ENCODE measurements at places on chromosomes 13 and 19. TPM values are rescaled to one million over a fixed set of nuclear protein-coding genes. Genes with fewer than 3 reads are reported as not detected.

The ADGRE2 gene
- total RNA-seq, result 0.16 TPM

The POU4F1 gene
- under 0.01 TPM for total RNA-seq

The R3HDM4 gene
- 31.4 TPM for total RNA-seq

The LIN37 gene
- 8.3 TPM for total RNA-seq

The KIR2DL4 gene
- total RNA-seq, result not detected

The ZSWIM9 gene
- 2.8 TPM for total RNA-seq

The SERTM1 gene
- 3.7 TPM for total RNA-seq

The SYT3 gene
- 17.0 TPM for total RNA-seq

The SUGP1 gene
- total RNA-seq, result 14.5 TPM

The SULT2A1 gene
- total RNA-seq, result not detected

GRCh38 chr19:3986260-3987041 is 1.2 kb upstream of the EEF2 start:
- DNase-seq, result peak; percentile 60

DNA sequence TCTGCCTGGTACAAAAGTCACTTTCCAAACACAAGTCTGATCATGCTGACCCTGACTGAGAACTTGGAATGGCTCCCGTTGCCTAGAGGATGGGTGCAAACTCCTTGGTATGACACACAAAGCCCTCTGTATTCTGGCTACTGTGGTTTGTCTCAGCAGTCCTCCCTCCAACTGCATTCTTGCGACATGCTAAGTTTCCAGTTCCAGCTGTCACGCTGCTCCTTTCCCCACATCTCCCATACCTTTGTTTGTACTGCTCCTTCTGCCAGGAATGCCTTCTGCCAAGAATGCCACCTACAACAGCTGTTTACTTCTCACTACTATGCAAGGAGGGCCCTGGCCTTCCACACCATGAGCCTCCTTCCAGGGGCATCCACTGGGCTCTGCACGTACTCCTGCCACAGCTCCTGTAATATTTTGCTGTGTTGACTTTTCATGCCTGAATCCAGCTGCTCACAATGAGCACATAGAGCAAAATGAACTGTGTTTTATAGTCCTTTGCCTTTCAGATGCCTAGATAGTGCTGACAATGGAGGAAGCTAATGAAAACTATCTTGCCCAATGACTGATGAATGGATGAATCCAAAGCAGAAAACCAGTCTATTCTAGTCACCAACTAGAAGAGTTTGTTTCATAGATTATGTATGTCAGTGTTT is 543.7 kb downstream of the EFNB2 start:
- no peak for DNase-seq

DNA sequence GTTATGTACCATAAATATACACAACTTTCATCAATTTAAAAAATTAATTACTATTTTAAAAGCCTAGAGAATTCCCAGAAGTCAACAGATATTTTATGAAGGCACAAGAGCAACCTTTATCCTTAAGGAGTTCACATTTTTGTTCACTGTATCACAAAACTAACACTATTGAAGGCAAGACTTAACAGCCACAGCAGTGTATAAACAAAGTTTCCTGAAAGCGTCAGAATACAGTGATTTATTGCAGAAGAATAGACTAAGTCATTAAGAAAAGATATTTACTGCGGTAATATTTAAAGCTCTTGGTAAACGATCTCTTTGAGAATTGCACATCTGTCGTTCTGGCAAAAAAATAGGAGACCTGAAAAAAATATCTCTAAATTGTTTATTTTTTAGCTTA is 419.3 kb upstream of the NBEA start:
- no peak for DNase-seq

DNA sequence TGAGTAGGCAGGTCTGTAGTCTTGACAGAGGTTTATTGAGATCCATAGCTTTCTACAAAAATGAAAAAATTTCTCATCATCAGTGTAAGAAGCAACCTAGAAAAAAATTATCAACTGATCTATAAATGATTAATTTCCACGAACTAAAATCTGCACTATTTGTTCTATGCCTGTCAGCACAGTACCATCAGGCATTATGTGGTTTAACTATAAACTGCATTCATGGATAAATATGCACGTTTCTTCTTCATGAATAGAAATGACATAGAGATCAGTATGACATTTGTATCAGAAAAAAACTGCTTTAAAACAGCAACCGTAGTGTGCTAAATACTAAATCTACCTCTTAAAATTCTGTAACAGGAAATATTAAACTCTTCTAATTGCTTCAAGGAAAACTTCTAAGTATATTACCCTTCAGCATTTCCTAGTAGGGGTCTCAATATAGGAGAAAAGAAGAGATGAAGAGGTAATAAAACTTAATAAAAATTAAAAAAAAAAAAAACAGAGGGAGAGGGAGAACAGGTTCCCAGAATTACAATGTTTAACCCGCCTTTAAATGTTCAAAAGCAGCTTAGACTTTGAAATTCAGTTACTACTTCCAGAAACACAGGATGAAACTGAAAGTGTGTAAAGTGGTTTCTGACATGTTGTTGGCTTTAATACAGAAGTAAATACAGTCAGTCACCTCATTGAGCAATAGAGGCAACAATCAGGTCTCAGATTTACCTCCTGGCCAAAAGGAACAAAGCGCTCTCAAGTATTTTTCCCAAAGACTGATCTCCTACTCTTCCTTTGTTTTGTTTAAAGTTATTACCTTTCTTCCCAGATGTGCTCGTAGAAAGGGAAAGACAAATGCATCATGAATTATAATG is 144.4 kb downstream of the DIAPH3 start:
- DNase-seq, result no peak

- peak; percentile 15 for DNase-seq
These were observed 5.0 kb upstream of the EML2 start for GRCh38 chr19:45643927-45644771.

- no peak for DNase-seq
These were observed 22.5 kb upstream of the NDFIP2 start for GRCh38 chr13:79458436-79458835.

DNA sequence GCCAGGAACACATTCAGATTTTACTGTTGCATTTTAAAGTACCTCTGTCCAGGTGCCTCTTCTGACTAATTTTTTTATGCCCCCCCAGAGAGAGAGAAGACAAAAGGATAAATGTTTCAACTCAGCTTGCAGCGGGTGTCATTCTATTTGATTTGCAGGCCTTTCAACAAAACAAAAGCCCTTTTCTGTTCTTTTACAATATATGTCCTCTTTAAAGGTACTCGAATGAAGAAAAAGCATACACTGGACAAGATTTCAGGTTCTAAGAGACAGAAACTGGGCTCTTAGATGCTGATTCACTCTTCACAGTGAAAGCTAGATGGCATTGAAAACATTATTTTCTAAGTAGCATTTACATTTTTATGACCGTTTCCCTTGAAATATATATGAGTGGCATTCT is 2.9 kb upstream of the FRY start:
- DNase-seq, result no peak

DNA sequence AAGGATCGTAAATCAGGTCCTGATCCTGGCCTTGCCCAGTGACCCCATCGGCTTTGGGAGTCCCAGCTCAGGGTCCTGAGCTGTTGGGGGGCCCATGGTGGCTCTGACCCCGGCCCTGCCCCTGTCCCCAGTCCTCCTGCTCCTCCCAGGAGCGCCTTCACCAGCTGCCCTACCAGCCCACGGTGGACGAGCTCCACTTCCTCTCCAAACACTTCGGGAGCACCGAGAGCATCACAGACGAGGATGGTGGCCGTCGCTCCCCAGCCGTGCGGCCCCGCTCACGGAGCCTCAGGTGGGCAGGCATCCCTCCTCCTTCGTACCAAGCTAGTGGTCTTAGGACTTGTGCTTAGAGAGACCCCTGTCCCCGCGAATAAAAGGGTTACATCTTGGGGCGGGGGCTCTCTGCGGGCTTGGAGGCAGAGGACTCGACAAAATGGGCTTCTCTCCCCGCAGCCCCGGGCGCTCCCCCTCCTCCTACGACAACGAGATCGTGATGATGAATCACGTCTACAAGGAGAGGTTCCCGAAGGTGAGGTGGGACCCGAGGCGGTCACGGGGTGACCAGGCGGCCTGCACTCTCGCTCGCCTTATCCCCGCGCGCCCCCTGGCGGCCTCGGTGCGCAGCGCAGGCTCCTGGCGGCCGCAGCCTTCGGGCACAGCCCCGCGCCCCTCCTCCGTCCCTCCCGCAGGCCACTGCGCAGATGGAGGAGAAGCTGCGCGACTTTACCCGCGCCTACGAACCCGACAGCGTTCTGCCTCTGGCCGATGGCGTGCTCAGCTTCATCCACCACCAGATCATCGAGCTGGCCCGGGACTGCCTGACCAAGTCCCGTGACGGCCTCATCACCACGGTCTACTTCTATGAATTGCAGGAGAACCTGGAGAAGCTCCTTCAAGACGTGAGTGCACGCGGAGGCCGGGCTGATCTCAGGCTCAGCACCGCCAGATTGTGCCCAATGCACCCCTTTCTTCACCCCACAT is 9.1 kb downstream of the MAST1 start:
- DNase-seq, result peak; percentile 65

DNA sequence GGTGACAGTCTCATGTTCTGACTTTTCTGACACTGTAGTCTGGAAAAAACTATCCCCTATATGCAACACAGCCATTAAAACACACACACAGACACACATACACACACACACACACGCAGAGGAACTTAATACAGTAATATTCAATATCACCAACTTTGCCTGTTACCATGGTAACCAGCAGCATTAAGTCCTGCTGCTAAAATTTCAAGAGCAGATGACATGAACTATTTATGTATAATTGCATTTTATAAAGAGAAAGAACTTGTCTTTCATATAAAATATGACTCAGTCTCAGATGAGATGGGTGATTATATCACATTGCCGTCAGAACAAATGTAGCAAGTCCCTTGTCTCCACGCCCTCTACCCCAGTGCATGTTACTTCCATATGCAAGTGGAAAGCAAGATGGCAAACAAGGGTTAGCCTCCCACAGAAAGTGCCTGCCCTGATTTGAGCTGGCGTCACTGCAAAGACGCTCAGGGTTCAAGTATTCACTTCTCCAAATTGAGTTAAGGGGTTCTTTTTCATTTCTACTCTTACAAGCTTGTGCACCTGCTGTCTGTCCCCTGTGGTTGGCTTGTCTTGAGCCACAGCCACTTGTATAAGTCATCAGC is 576.8 kb downstream of the UQCRFS1 start:
- no peak for DNase-seq

- DNase-seq, result no peak
These were observed 4.0 kb downstream of the ZBTB7A start for GRCh38 chr19:4062419-4063368.

DNA sequence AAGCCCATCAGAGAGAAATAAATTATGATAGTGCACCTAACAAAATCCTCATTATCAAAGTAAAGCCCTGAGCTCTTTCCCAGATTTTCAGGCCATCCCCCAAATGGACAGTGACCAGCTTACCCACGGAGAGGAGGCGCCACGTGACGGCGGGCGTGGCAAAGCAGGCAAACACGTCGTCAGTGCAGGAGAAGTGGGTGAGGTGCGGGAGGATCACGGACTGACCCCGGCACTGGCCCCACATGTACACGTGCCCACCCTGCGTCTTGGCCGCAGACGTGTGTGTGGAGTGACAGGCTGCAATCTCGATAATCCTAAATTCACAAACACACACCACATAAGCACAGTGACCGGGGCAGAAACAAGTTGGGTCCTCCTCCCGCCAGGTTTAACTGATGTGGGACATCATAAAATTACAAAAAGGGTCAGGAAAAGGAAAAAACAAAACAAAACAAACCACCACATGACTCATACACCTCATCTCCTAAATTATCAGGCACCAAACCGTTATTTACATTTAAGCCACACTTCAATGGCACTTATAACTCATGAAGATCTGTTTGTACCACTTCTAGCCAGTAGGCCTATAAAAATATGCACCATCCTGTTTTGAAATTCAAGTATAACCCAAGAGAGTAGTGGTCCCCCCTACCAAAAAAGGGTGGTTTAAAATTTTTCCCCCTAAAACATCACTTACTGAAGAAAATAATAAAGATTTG is 30.1 kb downstream of the RCBTB2 start:
- no peak for DNase-seq

DNA sequence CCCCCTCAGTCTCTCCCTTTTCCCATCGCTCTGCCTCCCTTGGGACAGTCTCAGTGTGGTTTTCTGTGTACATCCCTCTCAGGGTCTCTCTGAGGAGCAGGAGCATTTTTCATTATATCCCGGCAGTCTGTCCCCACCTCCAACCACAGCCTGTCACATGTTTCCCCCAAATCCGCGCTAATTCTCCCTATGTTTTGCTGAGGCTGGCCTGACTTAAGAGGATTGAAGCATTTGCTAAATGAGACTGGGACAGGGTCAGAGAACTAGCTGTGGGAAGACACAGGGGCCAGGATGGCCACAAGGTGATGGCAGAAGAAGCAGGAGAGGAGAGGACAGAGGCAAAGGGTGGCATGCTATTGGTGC is 5.5 kb downstream of the TPRX1 start:
- no peak for DNase-seq

- no peak for DNase-seq
These were observed 44.1 kb downstream of the SLITRK6 start for GRCh38 chr13:85755123-85755522.

DNA sequence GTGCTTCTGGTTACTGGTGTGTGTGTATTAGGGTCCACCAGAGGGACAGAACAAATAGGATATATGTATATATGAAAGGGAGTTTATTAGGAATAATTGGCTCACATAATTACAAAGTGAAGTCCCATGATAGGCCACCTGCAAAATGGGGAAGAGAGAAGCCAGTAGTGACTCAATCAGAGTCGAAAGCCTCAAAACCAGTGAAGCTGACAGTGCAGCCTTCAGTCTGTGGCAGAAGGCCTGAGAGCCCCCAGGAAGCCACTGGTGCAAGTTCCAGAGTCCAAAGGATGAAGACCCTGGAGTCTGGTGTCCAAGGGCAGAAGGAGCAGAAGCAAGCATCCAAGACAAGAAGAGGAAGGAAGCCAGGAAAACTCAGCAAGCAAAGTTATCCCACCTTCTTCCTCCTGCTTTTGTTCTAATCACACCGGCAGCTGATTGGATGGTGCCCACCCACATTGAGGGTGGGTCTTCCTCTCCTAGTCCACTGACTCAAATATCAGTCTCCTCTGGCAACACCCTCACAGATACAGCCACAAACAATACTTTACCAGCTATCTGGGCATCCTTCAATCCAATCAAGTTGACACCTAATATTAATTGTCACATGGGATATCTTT is 21.7 kb upstream of the SCEL start:
- DNase-seq, result no peak

DNA sequence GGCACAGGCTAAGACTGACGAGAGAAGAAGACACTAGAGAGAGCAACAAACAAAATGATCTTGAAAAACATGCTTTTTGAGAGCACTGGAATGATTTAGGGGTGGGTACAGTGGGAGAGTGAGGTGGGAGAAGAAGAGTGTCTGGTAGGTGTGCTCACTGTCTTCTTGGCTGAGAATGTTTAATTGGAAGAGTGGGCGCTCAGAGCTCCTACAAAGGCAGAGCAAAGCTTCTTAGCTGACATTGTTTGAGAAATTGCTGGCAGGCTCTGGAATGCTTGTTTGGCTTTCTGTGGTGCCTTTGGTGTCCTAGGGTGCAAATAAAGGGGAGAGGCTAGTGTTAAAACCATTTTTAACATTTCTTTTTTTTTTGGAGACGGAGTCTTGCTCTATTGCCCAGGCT is 1.5 kb upstream of the LIPE start:
- DNase-seq, result no peak

- DNase-seq, result no peak
These were observed 190.6 kb upstream of the NBEA start for GRCh38 chr13:34751492-34751891.
